EH (cell line): ENCODE measurements at places on chromosomes 5 and 9.

GRCh38 chr9:6305954-6306563, 22.1 kb upstream of the TPD52L3 start:
- peak; percentile 38 for DNase-seq

GRCh38 chr5:62671479-62671878, 92.9 kb downstream of the LRRC70 start:
- no peak for DNase-seq

DNA sequence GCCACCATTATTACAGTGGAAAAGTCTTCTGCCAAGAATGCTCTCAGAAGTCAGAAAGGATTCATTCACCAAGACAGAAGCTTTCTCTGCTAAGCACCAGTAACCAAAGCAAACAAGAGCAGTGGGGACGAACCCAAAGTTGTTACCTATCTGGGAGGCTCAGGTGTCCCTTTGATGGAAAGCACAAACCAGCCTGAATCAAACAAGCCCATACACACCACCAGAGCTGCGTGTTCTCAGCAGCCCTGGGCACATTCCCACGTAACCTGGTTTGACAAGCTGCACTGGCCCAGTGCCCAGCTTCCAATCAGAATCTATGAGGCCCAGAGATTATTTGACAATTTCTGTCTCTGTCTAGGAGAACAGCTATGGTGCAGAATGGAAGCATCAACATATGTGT, 252.6 kb downstream of the ACTL7B start:
- DNase-seq = no peak

DNA sequence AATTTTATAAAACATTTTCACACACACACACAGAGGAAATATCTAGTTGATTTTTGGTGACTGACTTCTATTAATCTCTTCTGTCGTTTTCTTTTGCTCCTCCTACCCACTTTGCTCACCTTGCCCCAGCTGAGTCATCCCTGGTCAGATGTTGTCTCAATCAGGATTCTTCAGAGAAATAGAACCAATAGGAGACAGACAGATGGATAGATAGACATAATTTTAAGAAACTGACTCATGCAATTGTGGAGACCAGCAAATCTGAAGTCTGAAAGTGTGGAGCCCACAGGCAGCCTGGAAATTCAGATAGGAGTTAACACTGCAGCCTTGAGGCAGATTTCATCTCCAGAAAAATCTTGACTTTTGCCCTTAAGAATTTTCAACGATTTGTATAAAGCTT, 37.0 kb upstream of the PIK3R1 start:
- DNase-seq = peak; percentile 49

DNA sequence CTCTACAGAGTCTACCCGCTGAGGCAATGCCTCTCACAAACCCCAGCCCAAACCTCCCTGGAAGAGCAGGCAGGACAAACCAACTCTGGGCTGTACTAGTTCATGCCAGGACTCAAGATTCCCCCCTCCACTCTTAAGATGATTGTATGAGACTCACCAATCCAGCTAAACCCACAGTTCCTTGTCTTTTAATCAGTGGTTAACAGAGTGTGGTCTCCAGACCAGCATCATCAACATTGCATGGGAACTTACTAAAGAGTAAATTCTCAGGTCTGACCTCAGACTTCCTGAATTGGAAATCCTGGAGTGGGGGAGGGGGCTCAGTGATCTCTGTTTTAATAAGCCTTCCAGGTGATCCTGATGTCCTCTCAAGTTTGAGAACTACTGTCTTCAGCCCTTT, 240.9 kb downstream of the GAS1 start:
- DNase-seq = peak; percentile 31

GRCh38 chr9:83155733-83156132, 92.8 kb upstream of the RASEF start:
- DNase-seq = no peak

- DNase-seq = no peak
These were observed 33.4 kb upstream of the ANXA1 start for GRCh38 chr9:73118286-73118685.

DNA sequence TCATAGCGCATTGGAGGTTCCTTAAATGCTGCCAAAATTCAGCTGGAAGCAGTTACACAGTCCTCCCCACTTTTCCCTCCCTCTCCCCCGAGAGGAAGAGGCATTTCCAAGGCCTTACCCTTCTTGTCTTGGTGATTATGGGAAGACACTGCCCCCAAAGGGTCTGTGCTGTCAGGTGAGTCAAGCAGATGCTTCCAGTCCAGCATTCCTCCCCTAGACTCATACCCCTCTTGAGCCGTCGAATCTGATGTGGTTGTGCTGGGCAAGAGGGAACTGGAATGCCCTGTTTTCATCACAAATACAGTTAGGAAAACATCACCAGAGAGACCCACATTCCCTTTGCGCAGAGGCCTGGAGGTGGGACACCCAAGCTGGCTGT, 107.2 kb downstream of the SEMA6A start:
- no peak for DNase-seq

DNA sequence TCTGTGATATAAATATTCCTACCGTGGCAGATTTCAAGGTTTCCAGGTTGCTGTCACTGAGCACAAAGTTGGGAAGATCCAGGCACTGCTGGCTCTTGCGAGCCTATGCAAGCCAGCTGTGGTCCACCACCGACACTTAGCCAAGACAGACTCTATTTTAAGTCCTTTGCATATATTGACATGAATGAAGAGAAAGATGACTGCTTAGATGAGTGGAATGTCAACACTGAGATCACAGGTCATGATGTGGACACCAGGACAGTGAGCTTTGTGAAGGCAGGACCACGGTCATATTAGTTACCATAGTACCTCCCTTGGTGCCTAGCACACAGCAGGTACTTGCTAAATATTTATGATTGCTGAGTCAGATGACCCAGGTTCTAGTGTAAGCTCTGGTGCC, 217.0 kb downstream of the PAPPA start:
- DNase-seq = no peak

DNA sequence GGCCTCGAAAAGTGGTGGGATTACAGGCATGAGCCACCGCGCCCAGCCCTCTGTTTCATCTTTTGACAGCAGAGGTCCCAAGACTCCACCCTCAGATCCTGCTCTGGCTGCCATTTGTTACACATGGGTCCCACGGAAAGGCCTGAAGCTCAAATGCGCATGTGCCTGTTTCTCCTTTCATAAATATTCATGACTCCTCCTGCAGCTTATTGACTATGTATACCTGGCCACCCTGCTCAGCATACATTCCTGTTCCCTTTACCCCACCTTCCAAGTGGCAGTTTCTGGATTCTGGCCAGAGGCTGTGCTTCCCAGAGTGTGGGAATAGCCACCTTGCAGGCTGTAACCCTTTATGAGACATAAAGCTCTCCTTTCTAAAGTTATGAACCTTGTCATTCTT, 46.5 kb downstream of the AUH start:
- DNase-seq = no peak

DNA sequence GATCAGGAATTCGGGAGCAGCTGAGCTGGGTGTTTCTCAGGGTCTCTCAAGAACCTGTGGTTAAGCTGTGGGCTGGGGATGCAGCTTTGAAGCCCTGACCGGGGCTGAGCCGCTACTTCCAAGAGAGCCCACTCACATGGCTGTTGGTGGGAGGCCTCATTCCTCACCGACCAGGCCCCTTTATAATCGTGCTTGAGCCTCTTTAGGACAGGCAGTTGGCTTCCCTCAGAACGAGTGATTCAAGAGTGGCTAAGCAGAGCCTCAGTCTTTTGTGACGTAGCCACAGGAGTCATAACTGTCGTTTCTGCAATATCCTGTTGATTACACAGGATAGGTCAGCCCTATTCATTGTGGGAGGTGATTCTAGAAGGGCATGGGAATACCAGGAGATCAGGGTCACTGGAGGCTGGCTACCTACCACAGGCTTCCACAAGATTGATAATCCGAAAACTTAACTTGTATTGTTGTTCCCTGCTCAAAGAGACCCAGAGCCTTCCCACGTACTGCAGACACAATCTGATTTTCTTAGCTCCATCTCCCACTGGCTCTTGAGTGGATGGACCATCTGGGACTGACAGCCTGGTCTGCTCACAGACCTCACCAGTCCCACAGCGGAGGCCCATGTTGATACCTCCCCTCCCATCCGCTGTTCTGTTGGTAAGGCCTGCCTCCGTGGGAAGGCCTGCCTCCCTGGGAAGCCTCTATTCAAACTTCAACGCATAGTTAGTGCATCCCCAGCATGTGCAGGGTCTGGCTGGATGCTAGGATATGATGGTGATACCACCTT, 3.0 kb upstream of the ERGIC1 start:
- DNase-seq = peak; percentile 86

GRCh38 chr5:113249206-113249605, 185.6 kb downstream of the TSSK1B start:
- DNase-seq = no peak

GRCh38 chr9:114432323-114433067, 44.7 kb upstream of the AKNA start:
- DNase-seq = no peak

DNA sequence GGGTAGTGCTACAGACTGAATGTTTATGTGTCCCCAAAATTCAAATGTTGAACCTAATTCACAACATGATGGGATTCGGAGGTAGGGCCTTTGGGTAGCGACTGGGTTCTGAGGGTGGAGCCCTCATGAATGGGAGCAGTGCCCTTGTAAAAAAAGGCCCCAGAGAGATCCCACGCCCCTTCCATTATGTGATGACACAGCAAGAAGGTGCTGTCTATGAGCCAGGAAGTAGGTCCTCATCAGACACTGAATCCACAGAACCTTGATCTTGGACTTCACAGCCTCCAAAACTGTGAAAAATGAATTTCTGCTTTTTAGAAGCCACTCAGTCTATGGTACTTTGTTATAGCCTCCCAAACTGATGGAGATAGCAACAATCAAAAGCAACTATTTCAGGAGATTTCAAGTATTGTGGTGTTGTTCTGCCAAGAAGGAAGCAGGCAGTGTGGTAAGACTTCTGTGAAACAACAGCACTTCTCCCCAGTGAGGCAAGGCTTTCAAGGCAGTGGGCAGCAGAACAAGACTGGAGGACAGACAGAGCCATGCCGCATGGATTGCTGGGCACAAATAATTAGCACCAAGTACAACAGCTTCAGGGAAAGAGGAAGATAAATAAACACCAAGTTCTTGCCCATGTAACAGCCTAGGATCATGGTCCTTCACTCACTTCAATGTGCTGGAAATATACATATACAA, 76.1 kb downstream of the OR2K2 start:
- no peak for DNase-seq

DNA sequence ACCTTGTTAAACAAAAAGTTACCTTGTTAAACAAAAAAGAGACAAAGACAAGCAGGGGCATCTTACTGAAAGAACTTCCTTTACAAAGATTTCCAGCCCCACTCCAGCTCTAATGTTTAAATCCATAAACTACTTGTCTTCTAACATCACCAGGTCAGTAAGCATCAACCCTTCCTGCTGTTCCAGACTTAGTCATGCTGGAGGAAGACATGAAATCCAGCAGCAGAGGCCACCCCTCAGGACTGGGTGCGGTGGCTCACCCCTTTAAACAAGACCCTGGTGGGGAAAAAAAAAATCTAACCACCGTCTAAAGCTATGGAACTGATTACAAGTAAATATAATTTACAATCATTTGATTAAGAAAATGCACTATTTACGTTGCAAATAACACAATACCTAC, 9.1 kb downstream of the PDCL start:
- DNase-seq = peak; percentile 41

- DNase-seq = no peak
These were observed 67.0 kb downstream of the NFIB start for GRCh38 chr9:14246951-14247350.

DNA sequence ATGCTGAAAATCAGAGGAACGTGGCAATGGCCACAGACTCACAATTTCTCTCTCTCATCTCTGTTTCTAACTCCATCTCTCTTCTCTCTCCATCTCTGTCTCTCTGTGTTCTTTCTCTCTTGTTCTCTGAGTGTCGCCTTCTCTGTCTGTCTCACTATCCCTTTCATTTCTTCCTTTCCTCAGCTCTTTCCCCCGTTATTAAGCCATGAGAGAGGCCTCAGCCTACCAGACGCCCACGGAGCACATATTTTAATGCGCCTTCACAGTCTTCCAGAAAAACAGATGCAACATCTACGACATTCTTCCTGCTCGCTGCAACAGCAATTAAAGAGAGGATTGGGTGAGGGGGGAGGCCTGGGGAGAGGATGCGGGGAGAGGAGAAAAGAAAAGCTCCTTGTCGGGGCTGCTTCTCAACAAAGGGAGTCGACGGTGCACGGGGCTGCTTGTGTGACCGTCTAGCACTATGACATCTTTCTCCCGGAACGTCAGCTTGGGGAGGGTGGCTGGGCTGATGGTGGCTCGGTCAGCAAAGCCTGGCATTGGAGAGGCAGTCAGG, 37.7 kb upstream of the NEURL1B start:
- peak; percentile 61 for DNase-seq

DNA sequence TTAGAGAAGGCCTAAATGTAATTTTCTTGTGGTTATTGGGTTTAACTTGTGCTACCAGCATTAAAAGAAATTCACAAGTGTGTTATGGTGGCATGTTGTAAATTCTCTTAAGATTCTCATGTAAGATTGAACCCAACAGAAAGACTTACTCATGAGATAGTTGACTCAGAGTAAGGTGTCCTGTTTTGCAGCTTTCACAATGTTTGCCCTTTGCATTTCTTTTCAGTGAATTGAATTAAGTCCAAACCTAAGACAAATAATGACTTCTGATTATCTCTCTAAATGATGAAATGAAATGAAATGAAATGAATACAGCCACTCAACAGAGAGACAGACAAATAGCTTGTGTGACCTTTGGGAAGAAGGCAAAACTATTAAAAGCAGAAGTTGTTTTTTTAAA, 1696.9 kb upstream of the WWC1 start:
- DNase-seq = no peak

GRCh38 chr5:5381310-5381913, 41.1 kb upstream of the ICE1 start:
- no peak for DNase-seq
